ENCODE measurements at places on chromosomes 16 and 17.
A peak's percentile ranks its signal among the peaks of the same experiment; 100 is the strongest.

GRCh38 chr17:21041741-21042457 is 912 bp downstream of the USP22 start:
- DNase-seq = peak; percentile 31

DNA sequence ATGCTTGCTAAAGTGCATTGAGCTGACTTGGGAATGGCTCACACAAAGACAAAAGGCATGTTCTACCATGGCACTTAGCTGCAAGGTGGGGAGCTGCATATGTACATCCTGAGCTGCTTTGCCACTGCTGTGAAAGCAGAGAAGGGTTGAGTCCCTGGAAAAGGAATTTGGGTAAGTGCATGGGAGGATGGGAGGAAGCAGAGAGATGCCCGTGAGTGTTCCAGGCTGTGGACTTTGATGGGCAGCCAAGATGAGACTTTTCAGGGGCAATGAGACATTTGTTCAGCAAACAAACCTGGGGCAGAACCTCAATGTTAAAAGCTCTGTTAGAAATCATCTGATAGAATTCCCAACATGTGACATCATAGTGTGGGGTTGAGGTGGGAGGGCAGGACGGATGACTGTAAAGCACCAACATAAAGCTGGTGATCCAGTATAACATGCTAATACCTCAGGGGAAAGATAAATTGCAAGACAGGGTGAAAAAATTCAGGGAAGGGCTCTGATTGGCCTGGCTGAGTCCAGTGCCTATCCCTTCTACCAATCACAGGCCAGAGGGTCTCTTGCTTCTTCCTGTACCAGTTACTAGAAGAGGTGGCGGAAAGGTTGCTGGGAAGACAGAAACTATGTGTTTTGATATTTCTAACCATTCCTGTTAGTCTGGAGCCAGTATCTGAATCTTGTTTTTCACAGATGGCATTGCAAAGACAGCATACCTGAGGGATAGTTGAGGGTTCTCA is 163.2 kb downstream of the UTP18 start:
- DNase-seq = no peak

DNA sequence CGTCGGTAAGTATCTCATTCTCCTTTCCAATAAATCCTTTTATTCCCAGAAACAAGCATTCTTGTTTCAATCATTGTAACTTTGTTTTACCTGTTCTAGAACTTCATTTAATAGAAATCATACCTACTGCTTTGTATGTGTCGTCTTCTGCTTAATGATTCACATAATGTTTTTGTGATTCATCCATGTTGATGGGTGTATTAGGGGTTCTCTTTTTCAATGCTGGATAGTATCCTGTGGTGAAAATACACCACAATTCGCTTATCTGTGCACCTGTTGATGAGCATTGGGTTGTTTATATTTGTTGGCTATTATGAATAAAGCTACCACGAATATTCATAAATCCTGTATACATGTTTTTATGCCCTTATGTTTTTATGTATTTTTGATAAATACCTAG is 703.2 kb downstream of the MAF start:
- DNase-seq = no peak

DNA sequence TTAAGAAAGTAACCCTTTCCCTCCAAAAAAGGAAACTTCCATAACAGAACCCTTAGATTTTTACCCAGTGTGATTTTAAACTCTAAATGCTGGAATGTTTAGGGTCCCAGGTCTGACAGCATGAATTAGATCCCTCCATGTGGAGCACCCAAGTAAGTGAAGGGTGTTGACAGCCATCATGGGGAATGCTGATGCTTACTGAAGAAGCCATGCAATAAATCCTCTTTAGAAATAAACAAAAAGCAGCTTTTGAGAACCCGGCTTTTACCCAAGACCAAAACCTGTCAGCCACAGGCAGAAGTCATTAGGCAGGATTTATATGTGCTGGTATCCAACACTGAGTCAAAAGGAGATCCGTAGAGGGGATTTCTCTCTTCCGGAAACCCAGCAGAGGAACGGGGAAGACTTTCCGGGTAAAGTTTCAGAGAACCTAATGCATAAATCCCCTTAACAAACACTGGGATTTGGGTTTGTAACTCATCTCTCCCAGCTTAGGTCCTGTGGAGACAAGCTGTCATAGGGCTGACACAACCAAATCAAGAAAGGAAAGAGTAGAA is 287.5 kb downstream of the IRX3 start:
- no peak for DNase-seq

DNA sequence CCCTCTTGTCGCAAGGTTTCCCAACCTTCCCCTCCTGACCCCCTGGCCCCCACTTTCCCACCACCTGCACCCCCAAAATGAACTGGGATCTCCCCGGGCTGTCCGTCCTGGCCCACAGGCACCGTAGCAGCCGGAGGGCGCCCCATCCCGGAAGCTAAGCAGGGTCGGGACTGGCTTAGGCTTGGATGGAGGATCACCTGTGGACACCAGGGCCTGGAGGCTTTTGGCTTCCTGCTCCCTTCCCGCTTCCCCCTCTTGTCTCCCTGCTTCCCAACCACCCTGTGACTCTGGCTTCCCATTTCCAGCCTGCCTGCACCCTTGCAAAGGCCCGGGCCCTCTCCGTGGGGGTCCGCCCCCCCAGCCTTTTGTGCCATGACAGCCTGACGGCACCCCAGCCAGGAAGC is 2291.3 kb downstream of the TP53TG3F start:
- DNase-seq = no peak

DNA sequence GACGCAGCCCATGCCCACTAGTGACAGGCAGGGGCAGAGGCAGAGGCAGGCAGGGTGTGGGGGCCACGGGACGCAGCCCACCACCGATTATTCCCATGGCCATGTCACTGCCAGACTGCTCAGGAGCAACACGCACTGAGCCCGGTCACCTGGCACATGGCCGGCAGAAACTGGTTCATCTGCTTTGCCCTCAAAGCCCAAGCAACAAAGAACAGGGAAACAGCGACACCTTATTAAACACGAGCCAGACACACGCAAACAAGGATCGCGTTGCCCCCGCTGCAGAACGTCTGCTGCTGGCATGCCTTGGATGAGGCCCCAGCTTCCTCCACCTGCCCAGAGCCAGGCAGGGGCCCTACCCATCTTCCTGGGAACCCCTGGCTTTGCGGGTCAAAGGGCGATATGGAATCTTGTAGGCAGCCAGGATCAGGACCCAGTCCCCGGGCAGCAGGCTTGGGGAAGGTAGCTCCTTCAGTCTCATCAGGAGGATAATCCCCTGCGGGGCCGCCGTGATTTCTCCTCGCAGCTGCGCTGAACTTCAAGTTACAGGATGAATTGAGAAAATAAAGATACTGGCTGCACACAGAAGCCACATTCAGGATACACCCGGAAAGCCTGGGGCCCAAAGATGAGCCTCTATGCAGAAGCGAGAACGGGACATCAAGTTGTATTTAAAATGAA is 4.8 kb downstream of the TBC1D16 start:
- peak; percentile 17 for DNase-seq

DNA sequence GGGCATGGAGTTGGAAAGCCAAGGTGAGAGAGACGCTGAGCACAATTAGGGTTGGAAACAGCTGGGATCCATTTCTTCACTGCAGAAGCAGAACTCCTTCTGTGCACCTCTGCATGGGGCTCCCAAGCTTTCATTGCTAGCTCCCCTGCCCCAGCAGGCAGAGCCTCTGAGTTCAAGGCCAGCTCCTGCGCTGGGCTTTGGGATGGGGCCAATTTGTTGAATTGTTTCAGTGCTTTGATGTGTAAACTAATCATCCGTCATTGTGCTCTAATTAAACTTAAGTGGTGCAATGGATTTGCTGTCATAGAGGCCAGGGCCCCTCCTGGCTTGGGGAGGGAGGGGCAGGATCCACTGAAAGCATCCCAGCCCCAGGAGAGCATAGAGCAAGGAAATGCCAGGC is 13.5 kb upstream of the LYRM9 start:
- peak; percentile 35 for DNase-seq

DNA sequence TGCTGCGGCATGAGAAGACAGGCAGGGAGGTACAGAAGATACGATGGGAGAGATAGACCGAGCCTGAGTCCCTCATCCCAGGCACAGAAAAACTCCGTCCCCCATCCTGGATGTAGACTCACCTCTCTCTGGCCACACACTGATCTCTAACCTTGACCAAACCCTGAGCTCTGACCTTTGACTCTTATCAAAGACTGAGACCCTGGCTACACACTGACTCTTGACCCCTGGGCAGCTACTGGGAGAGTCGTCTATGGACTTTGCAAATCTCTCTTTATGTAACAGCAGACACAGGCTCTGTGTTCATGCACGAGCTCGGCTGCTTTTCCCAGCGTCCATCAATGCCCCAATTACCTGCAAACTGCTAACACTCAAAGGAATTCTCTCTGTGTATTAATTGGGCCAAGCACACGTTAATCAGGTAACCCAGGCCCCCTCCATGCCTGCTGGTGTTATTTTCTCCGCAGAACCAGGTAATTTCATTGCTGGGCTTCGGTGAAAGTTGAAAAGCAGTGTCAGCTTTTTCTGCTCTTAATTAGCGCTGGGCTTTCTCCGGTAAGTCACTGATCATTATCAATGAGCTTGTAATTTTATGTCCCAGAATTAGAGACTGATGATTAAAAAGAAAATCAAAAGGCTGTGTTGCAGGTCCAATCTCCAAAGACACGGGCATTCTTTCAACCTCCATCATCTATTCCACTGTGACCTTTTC is 179.4 kb upstream of the NLRP1 start:
- DNase-seq = no peak

- no peak for DNase-seq
These were observed 19.7 kb upstream of the SHISA9 start for GRCh38 chr16:12881740-12882139.

- DNase-seq = no peak
These were observed 4.3 kb upstream of the EZH1 start for GRCh38 chr17:42748908-42749798.

DNA sequence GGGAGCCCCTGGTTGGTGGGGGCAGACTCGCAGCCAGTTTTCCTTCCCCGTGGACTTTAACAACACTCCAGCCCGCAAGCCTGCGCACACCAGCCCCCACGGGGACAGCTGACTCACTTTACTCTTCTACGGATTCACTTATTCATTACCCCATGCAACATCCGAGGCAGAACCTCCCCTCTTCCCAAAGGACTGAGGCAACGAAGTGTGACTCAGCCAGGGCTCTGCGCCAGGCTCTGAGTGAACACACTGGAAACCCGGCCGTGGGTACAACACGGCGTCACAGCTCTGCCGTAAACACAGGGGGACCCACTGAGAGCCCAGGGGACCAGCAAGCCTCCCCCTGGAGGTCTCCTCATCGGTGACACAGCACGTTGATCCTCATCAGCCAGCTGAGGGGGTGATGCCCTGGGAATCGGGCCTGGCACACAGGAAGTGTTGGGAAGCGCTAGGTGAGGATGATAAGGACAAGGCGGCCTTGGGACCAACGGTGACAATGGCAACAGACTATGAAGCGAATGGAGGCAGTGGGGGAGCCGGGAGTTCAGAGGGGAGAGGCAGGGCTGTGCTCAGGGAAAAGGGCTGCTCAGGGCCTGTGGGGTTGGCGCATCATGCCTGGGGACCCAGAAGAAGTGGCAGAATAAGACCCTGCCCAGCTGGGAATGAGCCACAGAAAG is 14.6 kb downstream of the COTL1 start:
- DNase-seq = no peak

DNA sequence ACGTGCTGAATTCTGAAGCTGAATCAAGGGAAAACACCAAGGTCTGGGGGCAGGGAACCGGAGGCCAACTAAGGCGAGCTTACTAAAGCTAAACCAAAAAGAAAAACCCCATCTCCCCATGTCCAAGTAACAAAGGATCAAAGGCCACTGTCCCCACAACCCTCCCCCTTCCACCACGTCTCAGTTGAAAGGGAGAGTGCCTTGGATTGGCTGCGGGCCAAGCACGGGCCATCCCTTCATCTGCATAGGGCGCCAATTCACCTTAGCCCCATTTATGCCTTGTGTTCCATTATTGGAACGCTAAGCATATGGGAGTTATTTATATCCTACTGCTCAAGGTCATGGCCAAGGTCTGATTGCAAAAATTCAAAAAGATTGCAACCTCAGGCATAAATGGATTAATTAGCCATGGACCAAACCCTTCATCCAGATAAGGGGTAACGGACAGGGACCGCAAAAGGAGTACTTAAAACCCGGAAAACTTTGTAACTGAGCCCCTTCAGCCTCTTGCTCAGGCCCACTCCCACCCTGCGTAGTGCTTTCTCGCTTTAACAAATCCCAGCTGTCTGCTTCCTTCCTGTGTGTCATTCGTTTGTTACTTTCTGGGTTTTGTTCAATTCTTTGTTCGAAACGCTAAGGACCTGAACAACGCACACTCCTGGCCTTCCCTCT is 740 bp upstream of the ATP6V0D1 start:
- DNase-seq = no peak

- no peak for DNase-seq
These were observed 5.7 kb downstream of the CTRB1 start for GRCh38 chr16:75224306-75225082.

GRCh38 chr16:56869513-56870275 is 4.7 kb downstream of the SLC12A3 start:
- DNase-seq = no peak

DNA sequence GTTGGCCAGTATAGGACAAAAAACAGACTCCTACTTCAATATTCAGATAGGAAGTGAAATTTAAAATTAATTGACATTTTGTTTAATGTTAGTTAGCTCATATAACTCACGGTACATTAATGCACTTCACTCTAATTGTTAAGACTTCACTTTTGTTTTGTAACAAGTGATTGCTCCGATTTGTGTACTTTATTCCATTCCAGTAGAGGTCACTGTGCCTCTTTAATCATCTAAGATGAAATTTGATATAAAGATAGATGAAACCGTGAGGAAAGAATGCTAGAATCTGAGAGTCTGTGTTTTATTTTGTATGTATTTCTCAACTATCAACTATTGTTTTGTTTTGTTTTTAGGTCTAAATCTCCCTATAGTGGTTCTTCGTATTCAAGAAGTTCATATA is 29.0 kb downstream of the RBBP6 start:
- DNase-seq = no peak

DNA sequence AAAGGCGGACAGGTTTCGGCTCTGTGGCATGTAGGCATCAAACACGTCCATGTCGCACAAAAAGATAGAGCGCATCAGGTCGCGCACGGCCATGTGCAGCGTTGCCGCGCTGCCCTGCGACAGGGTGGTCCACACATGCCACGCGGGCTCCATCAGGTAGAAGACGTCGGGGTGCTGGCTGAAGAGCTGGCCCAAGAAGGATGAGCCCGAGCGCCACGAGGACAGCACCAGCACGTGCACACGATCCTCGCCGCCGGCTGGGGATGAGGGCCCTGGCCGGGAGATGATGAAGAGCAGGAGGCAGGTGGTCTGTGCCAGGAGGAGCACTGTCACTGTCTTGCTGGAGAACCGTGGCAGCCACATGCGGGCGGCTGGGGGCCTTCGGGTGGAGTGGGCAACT is 5.9 kb downstream of the CHST5 start:
- DNase-seq = no peak

GRCh38 chr17:19268611-19269010 is 31.4 kb downstream of the EPN2 start:
- no peak for DNase-seq
